ENCODE measurements at places on chromosomes 5 and 9. TPM values are rescaled to one million over a fixed set of nuclear protein-coding genes. Genes with fewer than 3 reads are reported as not detected.

- H3K27me3 ChIP-seq: no peaks in the 10 kb centered on the region
- DNase-seq: no peak
- H3K27ac ChIP-seq: no peak overlapping the region
- H3K4me3 ChIP-seq: peak overlapping the region; percentile 59
- H3K4me1 ChIP-seq: peaks cover 14% of the 10 kb centered on the region
- no peaks in the 10 kb centered on the region for H3K36me3 ChIP-seq
These were observed 33.0 kb downstream of the GOLGA2 start for GRCh38 chr9:128242828-128243214.

- no peak overlapping the region for H3K27ac ChIP-seq
- no peak overlapping the region for H3K4me3 ChIP-seq
- H3K27me3 ChIP-seq: no peaks in the 10 kb centered on the region
- H3K36me3 ChIP-seq: peaks cover 22% of the 10 kb centered on the region
- H3K4me1 ChIP-seq: peaks cover 4% of the 10 kb centered on the region
- no peak for DNase-seq
These were observed 189.6 kb downstream of the TRIO start for GRCh38 chr5:14332746-14333145.

UIMC1 gene
- total RNA-seq: 30.7 TPM

GRCh38 chr9:109159583-109159982 lies 7.5 kb downstream of the FRRS1L start:
- H3K36me3 ChIP-seq: no peaks in the 10 kb centered on the region
- DNase-seq: no peak
- H3K27me3 ChIP-seq: peaks cover 17% of the 10 kb centered on the region
- peaks cover 6% of the 10 kb centered on the region for H3K4me1 ChIP-seq
- H3K4me3 ChIP-seq: no peak overlapping the region

DNA sequence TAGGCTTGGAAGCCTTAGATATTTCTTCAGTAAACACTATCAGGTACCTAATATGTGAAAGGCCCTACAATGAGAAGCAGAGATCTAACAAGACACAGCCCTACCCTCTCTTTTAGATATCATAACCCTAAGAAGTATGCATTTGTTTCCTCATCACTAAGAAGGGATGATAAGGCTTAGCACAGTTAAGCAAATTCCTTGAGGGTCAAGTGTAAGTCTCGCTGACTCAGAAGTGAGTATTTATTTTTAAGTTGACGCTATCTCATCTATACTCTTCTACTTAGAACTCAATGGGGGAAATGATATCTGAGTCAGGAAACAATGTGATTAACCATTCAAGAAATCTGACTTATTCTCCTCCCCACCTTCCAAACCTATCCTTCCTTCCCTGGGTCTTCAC lies 149.7 kb downstream of the ESM1 start:
- no peak overlapping the region for H3K4me3 ChIP-seq
- no peak for DNase-seq
- H3K27ac ChIP-seq: no peak overlapping the region
- no peaks in the 10 kb centered on the region for H3K27me3 ChIP-seq

OR13C8 gene
- total RNA-seq: not detected

C9 gene
- total RNA-seq: not detected

DNA sequence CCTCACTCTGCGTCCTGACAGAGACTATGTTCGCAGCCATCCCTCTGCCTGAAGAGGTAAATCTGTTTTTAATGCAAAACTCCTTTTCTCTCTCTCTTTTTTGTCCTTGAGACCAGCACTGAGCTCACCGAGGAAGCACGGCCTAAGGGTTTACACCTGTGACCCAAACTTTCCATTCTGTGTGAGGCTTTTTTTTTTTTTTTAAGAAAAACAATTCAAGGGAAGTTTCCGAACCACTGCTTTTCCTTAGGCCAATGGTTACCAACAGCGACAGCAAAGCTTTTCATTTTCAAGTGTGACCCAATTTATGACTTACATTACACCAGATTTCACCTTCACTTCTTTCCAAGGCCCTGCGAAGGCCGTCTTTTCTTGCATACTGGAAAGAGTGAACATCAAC lies 205.9 kb downstream of the EFNA5 start:
- no peaks in the 10 kb centered on the region for H3K36me3 ChIP-seq
- peaks cover 76% of the 10 kb centered on the region for H3K4me1 ChIP-seq
- H3K4me3 ChIP-seq: peak overlapping the region; percentile 56
- DNase-seq: no peak
- peak overlapping the region; percentile 30 for H3K27ac ChIP-seq

TMEM174 gene
- not detected for total RNA-seq

WWC1 gene
- total RNA-seq: 183 TPM

DNA sequence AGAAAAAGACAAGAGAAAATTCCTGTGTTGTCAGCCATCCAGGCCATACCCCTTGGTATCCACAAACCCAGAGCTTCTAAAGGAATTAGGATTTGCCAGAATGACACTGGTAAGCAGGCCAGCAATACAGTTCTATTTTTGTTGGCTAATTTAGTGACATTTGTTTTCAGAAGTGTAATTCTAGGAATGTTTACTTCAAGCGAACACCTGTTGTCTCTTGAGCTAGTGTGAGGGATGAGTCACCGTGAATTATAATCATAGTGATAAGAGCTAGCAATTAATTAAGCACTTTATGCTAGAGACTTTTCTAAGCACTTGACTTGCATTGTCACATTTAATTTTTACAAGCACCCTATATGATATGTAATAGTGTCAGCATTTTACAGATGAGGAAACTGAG lies 99.2 kb downstream of the PRKACG start:
- H3K36me3 ChIP-seq: no peaks in the 10 kb centered on the region
- H3K27ac ChIP-seq: no peak overlapping the region
- no peak overlapping the region for H3K4me3 ChIP-seq

ZCCHC9 gene
- 37.5 TPM for total RNA-seq

CDH12 gene
- total RNA-seq: 7.8 TPM

DNA sequence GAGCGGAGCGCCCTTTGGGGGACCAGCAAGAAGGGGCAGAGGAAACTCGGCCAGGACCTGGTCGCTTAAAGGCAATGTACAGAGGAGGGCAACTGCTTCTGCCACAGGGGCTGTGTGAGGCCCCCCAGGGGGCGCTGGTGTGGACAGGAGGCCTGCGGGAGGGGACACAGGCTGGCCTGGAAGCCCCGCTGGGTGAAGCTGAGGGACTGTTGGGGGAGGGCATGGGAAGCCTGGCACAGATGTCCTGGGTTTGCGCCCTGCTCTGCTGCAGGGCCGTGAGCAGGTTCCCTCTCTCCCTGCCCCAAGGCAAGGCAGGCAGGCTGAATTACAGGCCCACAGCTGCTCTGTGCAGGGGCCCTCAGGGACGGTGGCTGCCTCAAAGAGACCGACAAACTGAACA lies 5.4 kb downstream of the MED22 start:
- no peak overlapping the region for H3K4me3 ChIP-seq
- no peak for DNase-seq
- no peak overlapping the region for H3K27ac ChIP-seq
- peaks cover 11% of the 10 kb centered on the region for H3K4me1 ChIP-seq
- no peaks in the 10 kb centered on the region for H3K27me3 ChIP-seq

DNA sequence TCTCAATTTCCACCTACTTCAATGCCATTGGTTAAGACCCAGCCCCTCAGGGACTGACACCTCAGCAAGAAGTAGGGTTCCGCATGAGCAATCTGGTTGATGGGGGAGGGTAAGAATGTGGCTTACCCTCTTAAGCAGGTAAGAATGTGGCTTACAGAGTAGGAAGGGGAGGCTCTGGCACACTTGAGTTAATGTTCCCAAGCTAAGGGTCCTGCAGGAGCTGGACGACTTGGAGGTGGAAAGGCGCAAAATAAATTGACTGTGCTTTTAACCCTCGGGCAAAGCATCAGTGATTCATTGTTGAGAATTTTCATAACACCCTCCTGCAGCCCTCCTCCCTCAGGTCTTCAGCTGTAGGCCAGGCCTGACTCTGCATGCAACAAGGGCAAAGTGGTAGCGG lies 24.9 kb upstream of the ADRA1B start:
- no peak for DNase-seq
- H3K4me3 ChIP-seq: no peak overlapping the region
- H3K27ac ChIP-seq: no peak overlapping the region
- no peaks in the 10 kb centered on the region for H3K4me1 ChIP-seq

DNA sequence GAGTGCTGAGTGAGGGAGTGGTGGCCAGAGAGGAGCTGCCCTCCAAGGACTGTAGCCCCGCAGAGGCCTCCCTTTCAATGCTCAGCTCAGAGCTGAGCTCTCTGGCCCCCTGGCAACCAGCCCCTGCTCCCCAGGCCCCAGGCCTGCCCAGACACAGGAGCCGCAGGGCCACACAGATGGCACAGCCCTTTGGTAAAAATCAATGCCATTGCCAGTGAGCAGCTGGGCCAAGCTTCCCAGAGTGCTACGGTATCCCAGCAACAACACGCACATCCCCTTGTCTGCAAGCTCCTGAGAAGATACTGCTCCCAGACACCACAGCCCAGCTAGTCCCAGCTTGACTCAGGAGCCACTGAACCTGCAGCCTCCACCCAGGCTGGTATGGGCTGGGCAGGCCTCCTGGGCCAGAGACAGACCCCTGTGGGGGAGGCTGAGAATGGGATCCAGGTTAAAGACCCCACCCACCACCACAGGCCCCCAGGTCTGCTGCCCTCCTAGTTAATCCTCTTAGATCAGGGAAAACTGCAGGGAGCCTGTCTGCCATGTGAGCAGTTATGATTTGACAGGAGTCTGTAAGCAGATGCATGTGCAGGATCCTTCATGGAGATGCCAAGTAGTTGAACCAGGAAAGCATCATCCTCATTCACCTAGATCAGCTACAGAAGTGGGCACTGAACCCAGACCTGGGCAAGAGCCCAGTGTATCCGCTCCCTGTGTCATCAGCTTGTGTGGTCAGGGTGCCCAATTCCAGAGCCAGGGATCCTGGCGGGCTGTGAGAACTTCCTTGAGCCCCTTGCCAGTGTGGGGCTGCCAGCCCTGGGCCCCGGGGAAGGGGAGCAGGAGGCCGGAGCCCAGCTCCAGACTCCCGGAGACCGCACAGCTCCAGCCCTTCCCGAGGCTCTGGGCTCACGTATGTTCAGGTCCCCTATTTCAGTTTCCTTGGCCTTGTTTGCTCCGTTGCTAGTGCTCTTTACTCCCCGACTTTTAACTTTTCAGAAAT lies 26.7 kb upstream of the ADAMTS2 start:
- no peaks in the 10 kb centered on the region for H3K4me1 ChIP-seq
- no peaks in the 10 kb centered on the region for H3K36me3 ChIP-seq
- no peak overlapping the region for H3K4me3 ChIP-seq

- peaks cover 28% of the 10 kb centered on the region for H3K4me1 ChIP-seq
- H3K36me3 ChIP-seq: peaks cover 4% of the 10 kb centered on the region
- DNase-seq: no peak
- peak overlapping the region; percentile 94 for H3K4me3 ChIP-seq
- no peaks in the 10 kb centered on the region for H3K27me3 ChIP-seq
- peak overlapping the region; percentile 84 for H3K27ac ChIP-seq
These were observed 8.1 kb downstream of the ARPC5L start for GRCh38 chr9:124869986-124870560.
